T47D (cell line): ENCODE measurements at places on chromosomes 3 and 15.

DNA sequence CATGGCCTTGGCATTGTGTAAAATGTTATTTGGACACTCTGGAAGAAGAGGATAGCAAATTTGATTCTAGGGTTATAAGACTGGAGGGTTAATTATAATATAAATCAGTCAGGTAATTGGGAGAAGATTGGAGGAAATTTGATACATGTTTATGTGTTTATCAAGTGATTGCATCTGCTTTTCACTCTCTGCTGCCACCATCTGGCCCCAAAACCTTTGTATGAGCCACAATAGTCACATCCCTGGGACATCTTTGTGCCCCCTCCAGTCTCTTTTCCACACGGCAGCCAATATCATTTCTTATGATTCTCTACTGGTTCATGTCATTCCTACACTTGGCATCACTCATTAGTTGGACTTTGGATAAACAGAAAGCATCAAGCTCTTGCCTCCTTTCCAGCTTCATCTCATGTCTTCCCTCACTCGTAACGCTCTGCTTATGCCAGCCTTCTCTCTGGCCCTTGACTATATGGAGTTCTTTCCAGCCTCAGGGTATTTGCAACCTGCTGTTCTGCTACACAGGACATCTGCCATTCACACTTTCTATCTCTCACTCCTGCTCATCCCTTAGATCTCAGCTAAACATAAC is 602.3 kb upstream of the SUCLG2 start:
- no peak for DNase-seq

- no peak for DNase-seq
Observed at GRCh38 chr3:10651506-10651905, 146.1 kb upstream of the ATP2B2 start.

- no peak for DNase-seq
Observed at GRCh38 chr3:72892081-72892775, 4.4 kb downstream of the GXYLT2 start.

DNA sequence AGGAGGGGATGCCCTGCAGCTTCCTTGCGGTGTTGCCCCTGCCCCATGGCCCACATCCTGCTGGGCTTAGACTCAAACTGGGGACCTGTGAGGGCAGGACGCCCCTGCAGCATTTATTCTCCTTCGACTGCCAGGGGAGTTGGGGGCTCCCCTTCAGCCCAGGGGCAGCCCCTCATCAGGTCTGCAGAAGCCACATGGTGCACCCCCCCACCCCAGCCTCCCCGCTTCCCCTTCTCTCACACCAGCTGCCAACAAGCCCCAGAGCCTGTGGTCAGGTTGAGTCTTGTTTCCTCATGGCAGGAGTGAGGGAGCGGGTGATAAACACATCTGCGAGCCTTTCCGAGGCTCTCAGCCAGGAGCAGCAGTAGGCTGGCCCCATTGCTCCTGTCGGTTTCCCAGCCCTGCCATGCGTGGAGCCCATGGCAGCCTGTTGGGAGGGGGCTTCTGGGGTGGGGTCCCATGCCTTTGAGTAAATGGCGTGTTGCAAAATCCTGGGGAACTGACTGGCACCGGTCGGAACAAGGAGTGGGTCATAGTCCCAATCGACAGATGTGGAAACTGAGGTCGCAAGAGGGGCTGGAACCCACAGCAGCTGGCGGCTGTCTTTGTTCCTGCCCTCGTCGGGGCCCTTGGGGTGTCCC is 27.8 kb downstream of the WNT7A start:
- no peak for DNase-seq

GRCh38 chr15:63870043-63870394 is 36.3 kb upstream of the HERC1 start:
- no peak for DNase-seq

DNA sequence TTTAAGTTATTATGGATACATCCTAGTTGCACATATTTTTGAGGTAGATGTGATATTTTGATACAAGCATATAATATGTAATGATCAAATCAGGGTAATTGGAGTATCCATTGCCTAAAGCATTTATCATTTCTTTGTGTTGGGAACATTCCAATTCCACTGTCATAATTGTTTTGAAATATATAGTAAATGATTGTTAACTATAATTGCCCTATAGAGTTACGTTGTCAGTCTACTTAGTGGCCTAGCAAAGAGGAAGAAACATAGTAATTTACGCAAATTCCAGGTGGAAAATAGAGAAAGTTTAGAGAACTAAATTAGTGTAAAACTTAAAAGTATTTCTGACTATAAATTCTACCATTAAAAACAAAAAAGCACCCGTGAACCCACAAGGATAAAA is 24.9 kb downstream of the NXPE3 start:
- DNase-seq = no peak

DNA sequence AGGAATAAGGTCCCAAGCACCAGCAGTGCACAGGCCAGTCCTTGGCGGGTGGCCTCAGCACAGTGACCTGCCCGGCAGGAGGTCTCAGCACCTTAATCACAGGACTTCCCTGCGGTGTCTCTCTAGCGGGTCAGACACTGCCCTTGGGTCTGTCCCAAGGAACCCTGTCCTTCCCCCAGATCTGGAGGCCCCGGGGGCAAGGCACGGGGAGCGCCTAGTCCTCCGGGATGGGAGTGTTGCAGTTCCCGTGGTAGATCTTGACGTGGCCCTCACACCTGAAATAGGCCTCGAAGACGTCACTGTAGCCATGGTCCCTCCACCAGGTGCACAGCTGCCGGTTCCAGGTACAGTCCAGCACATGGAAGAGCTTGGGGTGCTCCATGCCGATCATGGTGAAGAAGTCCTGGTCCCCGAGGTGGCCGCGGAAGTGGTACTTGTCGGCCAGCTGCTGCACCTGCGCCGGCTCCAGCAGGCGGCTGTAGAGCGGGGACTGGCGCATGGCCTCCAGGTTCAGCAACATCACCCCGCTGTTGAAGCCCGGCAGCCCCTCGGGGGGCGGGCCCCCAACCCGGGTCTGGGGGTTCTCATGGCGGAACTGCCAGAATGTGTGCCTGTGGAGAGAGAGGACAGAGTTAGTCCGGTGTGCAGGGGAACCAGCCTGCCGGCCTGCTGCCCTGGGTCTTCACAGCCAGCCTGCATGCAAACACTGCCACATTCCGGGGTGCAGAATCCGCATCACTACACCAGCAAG is 201.3 kb downstream of the XXYLT1 start:
- DNase-seq = no peak

DNA sequence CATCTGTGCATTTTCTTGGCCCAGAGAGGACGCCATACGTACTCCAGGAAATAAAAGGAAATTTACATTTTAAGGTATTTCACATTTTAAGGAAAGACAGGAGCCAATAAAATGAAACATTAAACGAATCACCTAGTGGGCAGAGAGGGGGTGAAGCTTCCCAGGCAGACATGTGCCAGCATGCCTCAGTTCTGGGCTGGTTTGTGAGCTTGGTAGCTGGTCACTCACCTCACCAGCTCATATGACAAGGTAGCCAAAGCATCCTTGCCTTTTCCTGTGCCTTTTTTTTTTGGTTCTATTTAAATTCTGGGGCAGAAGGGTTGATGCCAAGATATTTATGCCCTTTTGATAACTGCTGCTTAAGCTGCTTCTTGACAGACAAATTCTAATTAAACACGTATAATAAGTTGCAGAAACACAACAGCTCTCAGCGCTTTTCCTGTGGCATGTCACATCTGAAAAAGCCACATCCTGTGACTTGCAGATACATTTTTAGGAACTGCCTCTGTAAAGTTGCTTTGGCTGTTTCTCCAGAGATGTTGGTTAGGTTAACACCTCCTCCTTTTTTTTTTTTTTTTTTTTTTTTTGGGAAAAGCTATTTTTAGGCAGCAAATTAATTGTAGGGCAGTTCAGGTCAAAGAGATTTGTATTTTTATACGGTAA is 218.6 kb downstream of the PDCD6IP start:
- DNase-seq = no peak

GRCh38 chr15:41566121-41566885 is 7.3 kb downstream of the TYRO3 start:
- DNase-seq = no peak

- no peak for DNase-seq
Observed at GRCh38 chr15:66965201-66965900, 100.1 kb upstream of the SMAD3 start.

DNA sequence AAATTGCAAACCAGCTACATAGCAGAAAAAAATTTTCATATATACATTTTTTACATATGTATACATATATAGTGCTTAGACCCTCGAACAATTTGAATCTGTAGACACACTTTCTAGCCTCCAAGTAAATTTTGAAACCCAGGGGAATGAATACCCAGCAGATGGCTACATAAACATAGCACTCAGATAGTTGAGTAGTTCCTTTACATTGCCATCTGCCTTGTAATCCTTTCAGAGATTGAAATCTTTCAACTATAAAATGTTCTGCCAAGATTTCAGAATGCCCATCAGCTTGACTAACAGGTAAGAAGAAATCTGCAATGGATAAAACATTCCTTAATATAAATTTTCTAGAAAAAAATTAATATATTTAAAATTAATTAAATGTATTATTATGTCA is 1333.5 kb upstream of the CADM2 start:
- no peak for DNase-seq
